Retinal pigment epithelial cell (primary cell): ENCODE measurements at places on chromosomes 1 and 21.

DNA sequence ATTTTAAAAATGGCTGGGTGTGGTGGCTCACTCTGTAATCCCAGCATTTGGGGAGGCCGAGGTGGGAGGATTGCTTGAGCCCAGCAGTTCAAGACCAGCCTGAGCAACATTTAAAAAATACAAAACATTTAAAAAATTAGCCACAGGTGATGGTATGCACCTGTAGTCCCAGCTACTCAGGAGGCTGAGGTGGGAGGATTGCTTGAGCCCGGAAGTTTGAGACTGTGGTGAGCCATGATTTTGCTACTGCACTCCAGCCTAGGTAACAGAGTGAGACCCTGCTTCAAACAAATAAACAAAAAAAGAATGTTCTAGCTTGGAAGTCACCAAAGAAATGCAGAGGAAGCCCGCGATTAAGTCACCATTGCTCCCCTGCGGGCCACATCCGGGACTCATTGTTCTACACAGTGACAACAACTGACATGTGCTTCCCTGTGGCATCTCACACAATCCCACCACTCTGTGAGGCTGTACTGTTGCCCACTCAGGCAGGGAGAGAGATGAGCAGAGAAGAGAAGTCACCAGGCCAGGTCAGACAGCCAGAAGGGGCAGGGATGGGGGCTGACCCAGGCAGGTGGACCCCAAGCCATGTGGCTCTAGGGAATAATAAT lies 18.4 kb upstream of the SPATC1L start:
- no peak for DNase-seq

- DNase-seq = no peak
Measured at GRCh38 chr21:26900980-26901379, 55.8 kb upstream of the ADAMTS1 start.

DNA sequence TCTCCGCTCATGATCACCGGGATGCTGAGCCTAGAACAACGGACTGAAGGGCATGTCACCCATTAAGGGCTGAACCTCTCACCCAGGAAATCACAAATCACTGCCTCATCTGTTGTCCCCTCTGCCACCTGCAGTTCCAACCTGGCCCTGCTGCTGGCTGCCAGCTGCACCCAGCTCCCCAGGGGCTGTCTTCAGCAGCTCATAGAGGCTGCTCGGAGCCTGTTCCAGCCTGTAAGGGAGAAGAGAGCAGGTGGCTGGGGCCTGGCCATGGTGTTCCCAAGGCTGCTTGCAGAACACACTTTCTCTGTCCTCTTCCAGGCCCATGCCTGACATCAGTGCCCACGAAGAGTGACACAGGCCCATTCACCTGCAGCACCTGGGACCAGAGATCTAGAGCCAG lies 44.5 kb upstream of the DISP3 start:
- no peak for DNase-seq

- no peak for DNase-seq
Measured at GRCh38 chr1:107674486-107674885, 290.5 kb downstream of the VAV3 start.

- DNase-seq = no peak
Measured at GRCh38 chr21:17053321-17053720, 459.5 kb upstream of the CXADR start.

DNA sequence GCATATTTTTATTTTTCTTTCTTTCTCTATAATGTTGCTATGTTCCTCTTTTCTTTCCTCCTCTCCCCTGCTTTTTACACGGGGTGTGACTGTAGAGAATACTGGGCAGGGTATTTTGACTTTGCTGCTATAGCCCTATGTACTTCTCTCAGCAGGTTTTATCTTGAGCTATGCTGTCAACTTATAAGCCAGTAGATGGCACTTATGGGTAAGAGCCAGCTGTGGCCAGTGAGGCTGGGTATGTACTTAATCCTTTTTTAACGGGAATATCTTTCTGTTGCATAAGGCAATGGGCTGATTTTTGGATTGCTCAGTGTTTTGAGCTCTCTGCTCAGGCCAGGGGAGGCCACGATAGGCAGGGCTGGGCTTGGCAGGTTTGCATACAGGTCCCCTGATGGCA lies 99.0 kb downstream of the KCNK2 start:
- no peak for DNase-seq

DNA sequence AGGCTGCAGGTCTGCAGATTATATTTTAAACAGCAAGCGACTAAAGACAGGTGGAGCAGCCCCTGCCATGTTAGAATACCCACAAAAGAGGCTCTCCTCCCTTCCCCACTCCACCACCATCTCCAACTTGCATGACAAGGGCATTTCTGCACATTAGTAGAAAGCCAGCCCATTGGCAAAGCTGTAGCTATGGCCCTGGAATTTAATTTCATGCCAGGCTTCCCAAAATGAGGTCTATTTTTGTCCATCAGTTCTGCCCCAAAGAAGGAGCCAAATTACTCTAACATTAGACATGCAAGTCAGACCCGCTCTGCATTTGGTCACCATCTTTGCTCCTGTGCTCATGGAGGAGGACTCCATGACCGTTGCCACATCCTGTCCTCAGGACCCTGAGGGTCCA lies 115.2 kb downstream of the LAMC2 start:
- no peak for DNase-seq

GRCh38 chr1:20992322-20993056 lies 184.2 kb downstream of the EIF4G3 start:
- DNase-seq = no peak

DNA sequence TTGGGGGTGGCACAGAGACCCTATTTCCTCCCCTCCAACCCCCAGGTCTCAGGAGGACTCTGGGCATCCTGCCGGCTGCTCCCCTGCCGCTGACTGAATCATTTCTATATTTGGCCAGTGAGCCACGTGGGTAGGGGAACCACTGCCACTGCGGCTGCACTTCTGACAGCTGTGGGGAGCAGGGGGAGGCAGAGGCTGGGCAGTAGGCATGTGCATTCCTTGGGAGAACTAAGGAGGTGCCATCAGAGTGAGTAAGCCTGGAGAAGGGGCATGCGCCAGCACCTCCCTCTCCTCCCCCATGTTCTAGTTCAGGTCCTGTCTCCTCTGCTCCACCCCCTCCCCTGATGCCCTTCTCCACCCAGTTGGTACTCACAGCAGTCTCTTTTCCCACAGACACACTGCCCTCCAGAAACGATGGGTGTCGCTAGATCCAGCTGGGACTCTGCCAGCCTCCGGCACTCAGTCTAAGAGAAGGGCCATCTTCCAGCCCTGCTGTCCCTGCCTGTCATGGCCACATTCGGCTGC lies 12.0 kb downstream of the PPFIA4 start:
- peak; percentile 57 for DNase-seq

GRCh38 chr1:56376188-56376984 lies 203.0 kb downstream of the PLPP3 start:
- no peak for DNase-seq

- DNase-seq = peak; percentile 78
Measured at GRCh38 chr1:95086949-95087533, 14.3 kb upstream of the ALG14 start.

GRCh38 chr1:906600-907420 lies 16.9 kb upstream of the SAMD11 start:
- DNase-seq = no peak

DNA sequence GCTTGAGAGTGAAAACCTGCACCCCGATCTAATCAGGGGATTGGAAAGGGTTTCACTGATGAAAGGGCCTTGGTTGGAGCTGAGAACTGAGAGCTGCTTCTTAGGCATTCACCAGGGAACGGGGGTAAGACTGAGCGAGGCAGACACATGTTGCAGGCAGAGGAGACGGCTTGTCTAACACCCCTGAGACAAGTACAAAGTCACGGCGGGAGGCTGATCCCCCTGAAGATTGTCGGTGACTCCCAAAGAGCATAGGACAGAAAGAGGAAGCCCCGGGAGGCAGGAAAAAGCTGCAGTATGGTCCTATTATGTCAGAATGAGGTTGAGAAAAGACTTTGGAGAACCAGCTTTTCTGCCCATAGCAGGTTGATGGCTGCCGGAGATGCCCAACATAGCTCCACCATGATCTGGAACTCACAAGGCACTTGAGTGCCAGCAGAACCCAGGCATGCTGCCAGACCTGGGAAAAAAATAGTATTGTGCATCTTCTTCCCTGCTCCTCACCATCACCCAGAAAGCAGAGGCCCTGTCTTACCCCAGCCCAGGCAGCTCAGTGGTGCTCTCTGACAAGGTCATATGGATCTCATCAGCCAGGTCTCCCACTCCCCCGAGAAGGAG lies 463.9 kb upstream of the PROX1 start:
- DNase-seq = no peak

DNA sequence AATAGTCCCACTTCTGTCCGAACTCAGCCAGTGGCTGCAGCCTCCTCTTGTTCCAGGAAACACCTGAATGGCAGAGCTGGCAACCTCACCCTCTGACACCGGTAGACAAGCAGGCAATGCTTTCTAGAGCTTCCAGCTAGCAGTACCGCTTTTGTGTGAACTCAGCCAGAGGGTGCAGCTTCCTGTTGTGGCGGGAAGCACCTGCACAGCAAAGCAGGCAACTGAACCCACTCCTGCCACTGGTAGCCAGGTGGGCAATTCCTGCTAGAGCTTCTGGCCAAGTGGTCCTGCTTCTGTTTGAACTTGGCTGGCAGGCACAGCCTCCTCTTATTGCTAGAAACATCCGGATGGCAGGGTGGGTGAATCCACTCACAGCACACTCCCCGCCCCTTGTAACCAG lies 40.1 kb upstream of the TMPRSS15 start:
- no peak for DNase-seq

GRCh38 chr1:236677641-236678235 lies 8.6 kb upstream of the ACTN2 start:
- peak; percentile 46 for DNase-seq

DNA sequence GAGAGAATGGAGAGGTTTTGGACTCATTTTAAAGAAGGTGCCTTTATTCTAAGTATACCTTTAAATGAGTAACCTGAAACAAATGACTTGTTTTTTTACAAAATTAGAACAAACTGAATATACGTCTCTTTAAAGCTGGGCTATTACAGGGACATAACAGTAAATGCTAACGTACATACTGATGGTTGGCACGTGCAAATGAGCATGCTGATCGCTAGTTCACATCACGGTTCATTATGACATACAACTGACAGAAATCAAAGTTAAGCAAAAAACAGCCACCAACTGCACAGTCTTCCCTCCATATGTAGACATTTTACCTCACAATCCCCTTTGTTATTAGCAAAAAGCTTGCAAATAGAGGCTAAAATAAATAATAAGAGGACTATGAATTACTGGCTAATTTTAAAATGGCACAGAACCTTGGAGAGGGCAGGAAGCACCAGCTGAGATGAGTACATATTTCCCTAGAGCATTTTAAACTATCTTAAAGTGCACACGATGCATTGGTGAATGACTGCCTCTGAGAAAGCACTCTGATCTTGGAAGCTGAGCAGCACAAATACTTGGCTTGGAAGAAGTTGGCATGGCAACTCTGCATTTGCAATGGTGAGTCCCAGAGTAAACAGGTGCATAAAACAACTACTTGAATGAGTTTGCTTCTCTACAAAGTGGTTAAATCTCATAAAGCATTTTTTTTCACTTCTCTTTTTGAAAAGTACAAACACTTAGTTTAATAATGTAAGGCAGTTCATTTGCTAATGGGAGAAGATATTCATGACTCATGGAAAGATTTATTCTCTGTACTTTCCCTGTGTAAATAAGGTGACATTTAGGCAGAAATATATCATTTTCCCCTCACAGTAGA lies 204.7 kb downstream of the LHX8 start:
- DNase-seq = no peak

GRCh38 chr1:201742955-201743805 lies 85.8 kb upstream of the IPO9 start:
- no peak for DNase-seq

- no peak for DNase-seq
Measured at GRCh38 chr1:26020941-26021646, 481 bp upstream of the EXTL1 start.

GRCh38 chr1:6477039-6477820 lies 11.3 kb upstream of the TNFRSF25 start:
- DNase-seq = no peak

- DNase-seq = peak; percentile 66
Measured at GRCh38 chr1:160206421-160207117, 1.4 kb downstream of the PEA15 start.

DNA sequence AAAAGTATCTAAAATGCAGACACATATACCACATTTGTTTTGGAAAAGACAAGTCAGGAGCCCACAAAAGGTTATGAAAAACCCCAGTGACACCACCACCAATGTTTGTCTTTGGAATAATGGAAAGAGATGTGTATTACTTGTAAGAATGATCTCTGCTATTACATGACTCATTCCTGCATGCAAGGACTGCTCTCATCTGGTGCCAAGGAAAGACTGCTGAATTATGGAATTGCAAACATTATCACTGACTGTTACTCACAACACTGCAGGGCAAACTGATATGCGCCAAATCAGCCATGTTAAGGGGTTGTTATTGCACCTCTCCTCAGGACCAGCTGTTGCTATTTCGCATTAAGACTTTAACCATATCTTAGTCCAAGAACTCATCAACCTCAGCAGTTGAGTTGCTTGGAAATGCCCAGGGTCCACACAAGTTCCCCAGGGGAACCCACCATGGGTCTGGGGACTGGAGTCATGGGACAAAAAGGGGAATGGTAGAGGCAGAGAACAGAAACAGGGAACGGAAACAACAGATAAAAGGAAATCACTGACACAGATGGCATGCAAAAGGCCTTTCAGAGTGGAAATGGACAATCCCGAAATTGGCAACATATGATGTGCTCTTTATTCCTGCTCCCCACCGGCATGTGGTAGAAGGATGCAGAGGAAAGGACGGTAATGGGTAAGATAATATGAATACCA lies 34.4 kb downstream of the CAPZB start:
- DNase-seq = peak; percentile 73

GRCh38 chr1:107220036-107220435 lies 79.2 kb downstream of the NTNG1 start:
- no peak for DNase-seq

DNA sequence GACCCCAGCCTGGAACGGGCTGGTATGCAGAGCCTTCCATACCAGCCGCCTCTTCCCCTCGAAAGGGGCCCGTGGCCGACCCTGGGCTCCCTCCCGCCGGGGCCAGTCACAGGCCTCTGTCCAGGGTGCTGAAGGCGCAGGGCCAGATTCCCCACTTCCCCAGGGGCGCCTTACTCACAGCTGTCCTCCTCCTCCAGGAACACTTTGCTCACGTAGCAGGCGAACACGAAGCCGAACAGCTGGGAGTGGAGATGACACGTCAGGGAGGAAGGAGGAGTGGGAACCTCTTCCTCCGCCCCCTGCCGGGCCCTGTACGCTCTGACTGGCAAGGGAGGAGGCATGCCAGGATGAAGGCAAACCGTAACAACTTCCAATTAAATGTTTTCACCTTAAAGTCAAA lies 57.3 kb downstream of the NKAIN1 start:
- DNase-seq = no peak

GRCh38 chr1:53015508-53015860 lies 46.5 kb upstream of the PODN start:
- no peak for DNase-seq

- peak; percentile 82 for DNase-seq
Measured at GRCh38 chr1:181152892-181153633, 64.6 kb downstream of the IER5 start.

GRCh38 chr1:240329443-240329842 lies 237.8 kb downstream of the FMN2 start:
- DNase-seq = no peak
